ENCODE measurements at places on chromosomes 1 and 21. TPM values are rescaled to one million over a fixed set of nuclear protein-coding genes. Genes with fewer than 3 reads are reported as not detected.

GRCh38 chr1:23638188-23638619 lies 53.4 kb upstream of the RPL11 start:
- DNase-seq, result no peak

NCDN gene
- 27.9 TPM for polyA plus RNA-seq

DNA sequence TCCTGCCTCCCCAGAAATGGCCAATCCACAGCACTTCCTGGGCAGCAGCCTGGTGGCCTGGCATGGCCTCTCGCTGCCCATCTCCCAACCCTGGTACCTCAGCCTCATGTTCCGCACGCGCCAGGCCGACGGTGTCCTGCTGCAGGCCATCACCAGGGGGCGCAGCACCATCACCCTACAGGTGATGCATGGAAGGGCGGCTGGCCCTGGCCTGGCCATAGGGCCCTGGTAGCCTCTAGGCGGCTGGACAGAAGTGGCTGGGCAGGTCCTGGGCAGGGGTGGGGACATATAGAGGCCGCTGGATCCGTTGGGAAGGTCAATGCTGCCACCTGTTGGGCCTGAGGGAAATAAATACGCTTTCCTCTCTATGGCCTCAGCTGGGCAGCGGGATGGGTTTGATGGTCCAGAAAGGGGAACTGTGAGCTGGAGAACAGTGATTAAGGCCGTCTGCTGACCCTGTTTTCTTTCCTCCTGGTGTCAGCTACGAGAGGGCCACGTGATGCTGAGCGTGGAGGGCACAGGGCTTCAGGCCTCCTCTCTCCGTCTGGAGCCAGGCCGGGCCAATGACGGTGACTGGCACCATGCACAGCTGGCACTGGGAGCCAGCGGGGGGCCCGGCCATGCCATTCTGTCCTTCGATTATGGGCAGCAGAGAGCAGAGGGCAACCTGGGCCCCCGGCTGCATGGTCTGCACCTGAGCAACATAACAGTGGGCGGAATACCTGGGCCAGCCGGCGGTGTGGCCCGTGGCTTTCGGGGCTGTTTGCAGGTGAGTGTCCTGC lies 14.4 kb downstream of the CELSR2 start:
- DNase-seq, result peak; percentile 28

RORC gene
- 0.71 TPM for polyA plus RNA-seq

C8B gene
- polyA plus RNA-seq, result 0.19 TPM

DNA sequence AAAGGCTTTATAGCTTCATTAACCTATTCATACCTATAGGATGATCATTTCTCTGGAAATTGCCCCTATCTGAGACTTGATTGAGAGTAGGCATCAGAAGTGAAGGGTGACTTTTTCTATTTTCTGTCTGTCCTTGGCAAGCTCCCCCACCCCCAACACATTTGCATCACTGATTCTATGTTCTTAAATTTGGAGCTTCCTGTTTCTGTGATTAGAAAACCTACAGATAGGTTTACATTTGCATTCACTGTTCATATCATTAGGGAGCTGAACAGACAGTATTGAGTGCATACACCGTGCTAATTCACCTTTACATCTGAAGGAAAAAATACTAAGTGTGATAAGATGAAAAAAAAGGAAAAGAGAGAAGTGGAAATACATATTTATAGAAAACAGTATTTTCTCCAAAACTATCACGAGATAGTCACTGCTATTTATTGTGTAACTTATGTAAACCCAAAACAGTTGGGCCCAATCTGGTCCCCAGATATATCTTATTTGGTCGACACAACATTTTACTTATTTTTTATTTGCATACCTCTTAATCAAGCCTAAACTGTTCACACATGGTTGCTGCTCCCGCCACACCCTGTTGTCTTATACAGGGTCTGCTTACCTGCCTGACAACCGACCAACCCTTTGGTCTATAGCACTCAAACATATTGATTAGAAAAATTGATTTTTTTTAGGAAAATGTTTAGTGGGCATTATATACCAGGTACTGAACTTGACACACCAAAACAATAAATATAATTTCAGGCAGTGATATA lies 218.8 kb downstream of the NTNG1 start:
- DNase-seq, result no peak

GRCh38 chr1:106523497-106523896 lies 533.0 kb upstream of the PRMT6 start:
- DNase-seq, result no peak

DNA sequence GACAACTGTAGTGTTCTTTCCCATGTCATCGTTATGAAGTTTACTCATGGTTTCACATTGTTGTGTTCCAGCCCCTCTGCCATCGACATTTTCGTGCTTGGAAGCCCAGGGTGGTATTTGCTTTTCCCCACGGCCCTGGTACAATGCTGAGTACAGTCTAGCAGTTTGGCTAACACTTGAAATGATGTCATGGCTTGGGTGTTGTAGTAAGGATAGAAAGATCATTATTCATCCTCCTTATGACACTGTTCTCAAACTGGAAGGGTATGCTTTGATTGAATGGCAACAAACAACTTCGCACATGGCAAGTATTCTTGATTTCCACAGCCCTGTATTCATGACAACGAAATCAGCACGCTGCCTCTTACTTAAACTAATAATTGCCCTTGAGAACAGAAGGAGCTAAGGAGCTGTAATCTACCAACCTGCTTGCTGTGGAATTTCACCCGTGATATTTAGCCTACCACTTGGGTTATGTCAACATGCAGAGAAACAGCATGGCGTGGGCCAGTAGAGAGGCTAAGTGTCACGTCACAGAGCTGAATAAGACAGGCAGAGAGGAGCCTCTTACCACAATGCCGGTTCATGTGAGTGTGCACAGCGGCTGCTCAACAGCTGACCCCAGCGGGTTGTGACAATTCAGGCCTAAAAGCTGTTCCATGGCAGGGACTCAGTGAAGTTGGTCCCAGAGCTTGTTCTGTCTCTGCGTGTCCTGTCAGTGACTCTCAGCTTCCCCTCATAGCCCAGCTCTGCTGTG lies 73.9 kb downstream of the KCNJ6 start:
- DNase-seq, result no peak

- no peak for DNase-seq
Observed at GRCh38 chr21:34552360-34553098, 40.5 kb upstream of the KCNE1 start.

GNG12 gene
- 79.4 TPM for polyA plus RNA-seq

- no peak for DNase-seq
Observed at GRCh38 chr1:201299968-201300367, 16.7 kb downstream of the PKP1 start.

DNA sequence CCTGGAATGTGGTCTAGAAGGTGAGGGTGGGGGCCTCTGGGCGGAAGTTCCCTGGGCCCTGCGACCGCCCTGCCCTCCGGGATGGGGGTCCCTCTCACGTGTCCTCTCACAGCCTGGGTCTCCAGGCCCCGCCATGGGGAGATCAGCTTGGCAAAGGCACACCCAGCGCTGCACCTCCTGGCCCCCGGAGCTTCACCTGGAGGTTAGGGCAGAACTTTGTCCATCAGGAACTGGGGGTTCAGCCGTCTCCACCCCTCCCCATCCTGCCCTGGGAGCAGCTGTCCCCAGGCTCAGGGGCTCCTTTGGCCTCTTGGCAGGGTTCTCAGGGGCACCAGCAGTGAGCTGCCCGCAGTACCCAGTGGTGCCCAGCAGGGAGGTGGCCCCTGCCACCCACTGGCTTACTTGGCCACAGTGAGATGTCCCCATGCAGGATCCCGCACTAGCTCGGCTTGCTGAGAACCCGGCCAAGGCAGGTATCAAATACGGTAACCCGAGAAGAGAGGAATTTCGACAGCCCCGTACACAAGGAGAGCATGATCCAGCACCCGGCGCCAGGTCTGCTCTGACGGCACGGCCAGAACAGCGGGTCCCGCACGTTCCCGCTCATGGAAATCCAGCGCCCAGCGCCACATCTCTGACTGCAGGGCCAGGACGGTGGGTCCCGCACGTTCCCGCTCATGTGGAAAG lies 36.7 kb downstream of the RRP1 start:
- DNase-seq, result no peak

GRCh38 chr1:108612496-108612895 lies 48.4 kb downstream of the HENMT1 start:
- no peak for DNase-seq

C1orf115 gene
- polyA plus RNA-seq, result 9.5 TPM

DNA sequence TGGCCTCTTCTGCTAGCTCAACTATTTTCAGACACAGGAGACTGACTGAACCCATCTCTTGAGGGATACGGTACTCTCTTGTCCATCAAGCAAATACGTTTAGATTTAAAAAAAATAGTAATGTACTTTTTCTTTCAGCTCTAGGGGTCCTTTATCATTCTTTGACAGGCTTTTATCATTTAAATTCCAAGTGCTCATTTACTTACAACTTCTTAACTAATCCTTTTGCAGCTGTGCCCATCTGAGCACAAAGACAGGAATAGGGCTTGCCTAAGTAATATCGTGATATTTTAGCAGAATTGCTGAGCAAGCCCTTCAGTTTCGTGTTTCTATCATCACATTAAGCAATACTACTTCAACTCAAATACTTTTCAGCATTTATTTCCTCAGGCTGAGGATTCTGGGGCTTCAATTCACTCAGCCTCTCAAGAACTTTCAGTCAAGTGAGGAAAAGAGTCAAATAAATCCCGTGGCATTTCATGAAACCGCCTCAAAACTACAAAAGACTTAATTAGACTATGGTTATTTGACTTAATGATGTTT lies 317.6 kb downstream of the BACH1 start:
- no peak for DNase-seq

DNA sequence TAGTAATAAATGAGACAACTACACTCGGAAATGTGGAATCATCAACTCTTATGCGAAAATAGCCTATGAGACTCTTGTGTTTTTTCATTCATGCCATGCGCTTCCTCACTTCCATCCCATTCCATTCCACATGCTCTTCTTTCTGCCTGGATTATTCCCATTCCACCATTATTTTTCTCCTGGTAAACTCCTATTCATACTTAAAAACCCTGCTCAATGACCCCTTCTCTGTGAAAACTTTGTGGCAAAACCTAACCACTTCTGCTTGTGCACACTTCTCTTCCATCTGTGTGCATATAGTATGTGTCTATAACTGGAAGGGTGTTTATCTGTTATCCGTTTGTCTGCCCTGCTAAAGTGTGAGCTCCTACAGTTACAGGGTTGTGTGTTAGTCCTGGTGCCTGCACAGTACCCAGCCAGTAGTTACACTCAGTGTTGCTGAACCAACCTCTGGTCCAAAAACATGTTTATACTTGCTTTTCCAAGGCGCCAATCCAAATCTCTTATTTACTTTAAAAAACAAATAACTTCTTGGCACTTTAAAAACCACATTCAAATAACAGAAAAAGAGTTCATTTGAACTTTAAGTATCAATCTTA lies 10.7 kb downstream of the EPHX1 start:
- DNase-seq, result no peak

PFDN2 gene
- polyA plus RNA-seq, result 108 TPM

Measured in urinary bladder (tissue), 4 donors.